ENCODE measurements at places on chromosomes 16 and 17.

DNA sequence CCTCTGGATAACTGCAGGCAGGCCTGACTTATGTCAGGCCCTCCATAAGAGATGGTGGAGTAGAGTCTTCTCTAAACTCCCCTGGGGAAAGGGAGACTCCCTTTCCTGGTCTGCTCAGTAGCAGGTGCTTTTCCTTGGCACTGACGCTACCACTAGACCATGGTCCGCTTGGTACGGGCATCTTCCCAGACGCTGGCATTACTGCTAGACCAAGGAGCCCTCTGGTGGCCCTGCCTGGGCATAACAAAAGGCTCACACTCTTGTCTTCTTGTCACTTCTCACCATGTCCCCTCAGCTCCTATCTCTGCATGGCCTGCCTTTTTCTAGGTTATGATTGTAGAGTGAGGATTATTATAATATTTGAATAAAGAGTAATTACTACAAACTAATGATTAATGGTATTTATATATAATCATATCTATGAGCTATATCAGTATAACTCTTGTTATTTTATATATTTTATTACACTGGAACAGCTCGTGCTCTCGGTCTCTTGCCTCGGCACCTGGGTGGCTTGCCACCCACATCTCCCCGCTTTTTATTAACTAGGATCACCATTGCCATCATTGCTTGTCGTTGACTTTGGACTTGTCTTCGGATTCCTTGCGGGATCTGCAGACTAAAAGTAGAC, 59.8 kb upstream of the ARL4D start:
- no peak for DNase-seq

GRCh38 chr17:82175951-82176350, 36.7 kb downstream of the CCDC57 start:
- DNase-seq, result no peak

- DNase-seq, result no peak
These were observed 10.6 kb downstream of the SLC16A3 start for GRCh38 chr17:82239401-82239925.

- DNase-seq, result no peak
These were observed 1.2 kb upstream of the FLYWCH1 start for GRCh38 chr16:2910441-2910969.

GRCh38 chr16:85330694-85331188, 218.5 kb upstream of the CIBAR2 start:
- DNase-seq, result peak; percentile 80

GRCh38 chr16:66652661-66653360, 43.7 kb downstream of the CMTM4 start:
- DNase-seq, result no peak

- DNase-seq, result no peak
These were observed 45.4 kb downstream of the COG7 start for GRCh38 chr16:23407436-23408127.

DNA sequence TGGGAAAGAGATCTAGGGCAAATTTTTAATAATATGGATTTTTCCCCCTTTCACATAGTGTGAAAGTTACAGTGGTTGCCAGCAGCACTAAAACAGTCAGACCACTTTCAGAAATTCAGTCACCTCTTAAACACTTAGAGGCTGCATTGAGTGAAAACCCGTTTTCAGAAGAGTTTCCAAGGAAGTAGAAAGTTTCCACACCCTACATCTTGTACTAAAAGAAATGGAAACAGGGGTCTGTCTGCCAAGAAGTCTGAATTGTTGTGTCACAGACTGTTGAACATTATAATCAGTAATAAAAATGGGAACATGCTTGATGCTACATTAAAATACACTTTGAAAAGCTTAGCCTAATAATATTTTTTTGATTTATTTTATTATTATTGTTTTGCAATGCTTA, 278.9 kb upstream of the KCNJ16 start:
- DNase-seq, result no peak

- DNase-seq, result no peak
These were observed 140.5 kb downstream of the SEC14L1 start for GRCh38 chr17:77281122-77281903.

GRCh38 chr17:57584050-57584551, 161.0 kb downstream of the CCDC182 start:
- no peak for DNase-seq

DNA sequence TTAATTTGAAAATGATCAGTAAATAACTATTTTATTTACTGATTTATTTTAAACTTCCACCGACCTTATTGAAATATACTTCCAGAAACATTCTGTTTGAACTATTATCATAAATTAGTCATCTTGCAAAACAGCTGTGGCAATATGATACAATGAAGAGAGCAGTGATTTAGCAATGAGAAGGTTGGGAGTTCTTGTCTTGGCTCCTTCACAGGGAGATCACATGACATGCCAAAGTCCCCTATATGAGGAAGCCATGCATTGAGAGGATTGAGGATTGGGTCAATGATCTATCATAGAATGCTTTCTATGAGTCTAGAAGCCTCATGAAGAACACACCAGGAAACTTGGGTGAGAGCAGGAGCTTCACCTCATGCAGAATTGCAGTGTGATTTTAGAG, 222.7 kb downstream of the LGALS9B start:
- DNase-seq, result no peak

GRCh38 chr16:86213437-86214205, 296.7 kb upstream of the FOXF1 start:
- no peak for DNase-seq

DNA sequence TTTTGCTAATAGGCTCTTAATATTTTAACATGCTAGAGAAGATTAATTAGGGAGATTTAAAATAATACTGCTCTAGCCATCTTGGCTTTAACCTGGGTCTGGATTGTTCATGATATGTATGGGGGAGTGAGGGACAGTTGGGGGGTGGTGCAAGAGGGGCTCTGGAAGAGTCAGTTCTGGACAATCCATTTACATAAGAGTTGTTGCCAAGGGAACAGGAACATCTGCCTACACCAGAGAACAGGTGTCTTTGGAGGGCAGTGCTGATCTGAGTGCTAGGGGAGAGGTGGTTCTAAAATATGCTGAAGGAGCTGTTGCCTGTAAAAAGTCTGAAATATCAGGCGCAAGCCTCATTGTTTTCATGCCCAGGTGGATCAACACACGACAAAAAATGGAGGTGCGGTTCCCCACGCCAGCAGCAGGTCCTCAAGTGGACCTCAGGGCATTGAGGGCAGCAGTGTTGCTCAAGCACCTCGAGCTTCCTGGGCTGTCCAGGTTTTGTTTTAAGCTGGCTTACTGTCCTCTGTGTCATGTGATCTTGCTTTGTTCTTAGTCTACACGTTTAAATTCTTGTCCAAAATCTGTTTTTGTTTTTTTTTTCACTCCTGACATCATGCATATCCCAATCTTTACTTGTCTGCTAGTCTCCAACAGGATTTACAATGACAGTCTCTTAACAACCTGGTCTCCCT, 25.4 kb upstream of the WSB1 start:
- no peak for DNase-seq

DNA sequence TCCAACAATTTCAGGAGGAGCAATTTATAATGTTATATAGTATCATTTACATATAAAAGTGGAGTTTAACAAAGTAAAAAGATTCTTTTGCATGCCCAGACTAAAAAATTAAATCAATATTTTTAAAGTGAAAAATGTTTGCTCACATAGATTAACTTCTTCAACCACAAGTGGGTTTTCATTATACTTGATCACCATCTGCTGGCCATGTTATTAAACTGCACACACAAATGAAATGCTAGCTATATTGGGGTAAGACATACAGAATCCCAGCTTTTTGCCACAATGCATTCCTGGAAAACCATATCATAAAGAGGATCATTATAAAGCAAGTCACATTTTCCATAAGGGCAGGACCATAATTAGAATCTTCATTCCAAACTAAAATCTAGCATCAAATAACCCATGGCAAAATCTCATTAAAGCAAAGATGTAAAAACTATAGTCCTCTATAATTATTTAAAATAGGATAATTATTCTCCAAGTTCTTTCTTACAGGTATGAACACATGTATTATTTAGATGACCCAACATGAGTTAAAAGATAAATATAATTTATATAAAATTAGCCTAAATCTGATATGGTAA, 26.3 kb downstream of the CEP112 start:
- DNase-seq, result peak; percentile 46

DNA sequence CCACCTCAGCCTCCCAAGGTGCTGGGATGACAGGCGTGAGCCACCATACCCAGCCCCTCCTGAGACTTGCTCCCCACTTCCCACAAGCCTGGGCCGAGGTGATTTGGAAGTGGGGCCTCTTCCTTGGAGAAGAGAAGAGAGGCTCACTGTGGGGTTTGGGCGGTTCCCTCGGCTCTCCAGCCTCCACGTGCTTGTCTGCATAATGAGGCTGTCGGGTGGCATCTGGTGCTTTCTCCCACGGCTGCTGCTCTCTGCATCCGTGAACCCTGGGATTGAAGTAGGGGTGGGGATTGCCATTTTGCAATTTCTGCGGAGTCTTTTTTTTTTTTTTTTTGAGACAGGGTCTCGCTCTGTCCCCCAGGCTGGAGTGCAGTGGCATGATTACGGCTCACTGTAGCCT, 101.4 kb downstream of the RAP1GAP2 start:
- no peak for DNase-seq

DNA sequence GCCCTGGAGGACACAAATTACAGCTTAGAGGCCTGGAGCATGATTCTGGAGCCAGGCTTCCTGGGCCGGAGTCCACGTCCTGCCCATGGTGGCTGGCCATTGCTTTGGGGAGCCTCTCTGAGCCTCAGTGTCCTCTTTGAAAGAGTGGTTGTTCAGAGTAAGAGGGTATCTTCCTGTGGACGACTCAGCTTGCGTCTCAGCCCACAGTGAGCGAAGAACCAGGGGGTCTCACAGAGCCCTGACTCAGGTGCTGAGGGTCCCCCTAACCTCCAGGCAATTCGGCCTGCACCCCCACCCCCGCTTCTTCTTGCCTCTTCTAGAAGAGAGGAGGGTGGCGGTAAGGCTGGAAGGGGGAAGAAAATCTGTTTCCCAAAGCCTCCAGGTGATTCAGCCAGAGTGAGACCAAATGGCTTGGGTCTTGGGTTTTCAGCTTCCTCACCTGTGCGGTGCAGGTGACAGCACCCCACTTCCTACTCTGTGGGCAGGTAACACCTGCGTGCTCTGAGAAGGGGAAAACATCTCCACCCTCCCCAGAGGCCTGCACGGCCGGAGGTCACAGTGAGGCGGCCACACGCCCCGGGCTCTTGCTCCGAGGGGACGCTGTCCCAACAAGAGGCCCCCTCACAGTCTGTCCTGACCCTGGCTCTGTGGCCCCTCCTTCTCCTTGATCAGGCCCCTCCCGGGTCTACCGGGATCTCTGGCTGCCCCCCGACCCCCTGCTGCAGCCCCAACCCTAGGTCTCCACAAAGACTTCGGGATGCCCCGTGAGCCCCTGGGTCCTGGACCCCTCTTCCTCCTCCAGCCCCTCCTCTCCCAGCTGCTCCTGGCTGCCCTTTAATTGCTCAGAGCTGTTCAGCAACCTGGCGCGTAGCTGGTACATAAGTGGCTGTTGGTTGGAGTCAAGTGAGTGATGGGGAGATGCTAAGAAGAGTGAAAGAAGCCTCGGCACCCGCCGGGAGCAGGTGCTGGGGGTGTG, 119.2 kb downstream of the METRNL start:
- DNase-seq, result no peak

- DNase-seq, result peak; percentile 73
These were observed 1.1 kb downstream of the KATNB1 start for GRCh38 chr16:57736419-57737351.

DNA sequence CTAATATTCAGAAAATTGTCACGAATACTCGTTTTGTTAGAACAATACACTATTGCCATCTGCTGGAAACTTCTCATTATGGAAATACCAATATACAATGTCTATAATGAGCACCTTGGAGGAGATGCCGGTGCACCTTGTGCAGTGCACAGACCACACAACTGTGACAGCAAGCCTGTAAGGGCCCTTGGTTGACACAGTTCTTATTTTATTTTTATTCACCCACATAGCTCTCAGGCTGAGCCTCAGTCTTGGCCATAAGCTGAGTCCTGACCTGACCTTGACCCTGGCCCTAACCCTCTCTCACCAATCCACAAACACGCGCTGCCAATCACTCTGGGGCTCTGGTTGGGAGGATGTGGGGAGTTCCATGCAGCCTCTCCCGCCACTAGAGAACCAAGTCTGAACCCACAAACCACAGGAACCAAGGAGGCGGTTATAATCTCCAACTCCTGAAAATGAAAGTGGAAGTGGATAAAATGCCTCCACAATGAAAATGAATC, 7.6 kb downstream of the AIPL1 start:
- DNase-seq, result no peak

- no peak for DNase-seq
These were observed 33.9 kb upstream of the FAAP100 start for GRCh38 chr17:81586096-81586495.

DNA sequence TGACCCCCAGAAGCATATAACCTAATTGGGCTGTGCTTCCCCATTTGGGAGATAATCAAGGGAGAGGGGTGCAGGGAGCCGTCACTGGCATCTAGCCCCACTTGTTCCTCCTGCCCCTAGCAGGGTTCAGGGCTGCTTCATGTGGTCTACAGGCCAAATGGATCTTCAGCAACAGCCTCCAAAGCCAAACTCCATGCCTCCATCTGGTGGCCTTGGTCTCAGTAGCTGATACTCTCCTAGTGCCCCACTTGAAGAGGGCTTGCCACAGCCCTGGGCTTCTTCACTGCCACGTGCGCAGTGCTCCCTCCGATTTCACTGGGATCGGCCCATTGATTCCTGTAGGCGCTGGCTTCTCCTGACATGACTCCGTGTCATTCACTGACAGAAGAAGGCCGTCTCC, 24.6 kb downstream of the LYRM9 start:
- DNase-seq, result no peak

DNA sequence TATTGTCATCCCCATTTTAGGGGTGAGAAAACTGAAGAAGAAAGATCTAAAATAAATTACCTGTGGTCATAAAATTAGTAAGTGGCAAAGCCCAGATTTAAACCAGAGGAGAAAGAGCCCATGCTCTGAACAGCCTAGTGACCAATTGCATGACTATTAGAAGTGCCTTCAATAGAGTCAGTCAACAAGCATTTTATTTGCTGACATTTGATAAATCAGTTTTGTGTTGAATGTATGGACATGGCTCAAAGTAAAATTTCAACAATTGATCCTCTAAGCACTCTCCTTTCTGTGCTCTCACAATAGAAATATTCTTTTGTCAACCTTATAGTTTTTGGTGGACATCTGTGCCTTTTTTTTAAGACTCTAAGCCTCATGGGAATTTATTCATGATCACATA, 572.9 kb upstream of the SOX9 start:
- DNase-seq, result no peak

GRCh38 chr17:57480438-57481196, 224.3 kb downstream of the MSI2 start:
- no peak for DNase-seq

- no peak for DNase-seq
These were observed 75.2 kb upstream of the DHX40 start for GRCh38 chr17:59490216-59490615.

- no peak for DNase-seq
These were observed 304.4 kb downstream of the HS3ST3B1 start for GRCh38 chr17:14605267-14605599.

GRCh38 chr17:68349157-68349556, 57.9 kb downstream of the ARSG start:
- no peak for DNase-seq

GRCh38 chr17:41772586-41773189, 13.8 kb downstream of the JUP start:
- no peak for DNase-seq

- DNase-seq, result no peak
These were observed 17.1 kb downstream of the MINK1 start for GRCh38 chr17:4850246-4850645.

GRCh38 chr16:6038941-6039645, 941.5 kb upstream of the EEF2KMT start:
- DNase-seq, result no peak

Data from renal pelvis (tissue), 12 donors.